ENCODE measurements at places on chromosomes 5 and 9.

- no peak for DNase-seq
These were observed 194.3 kb upstream of the VLDLR start for GRCh38 chr9:2427120-2427891.

GRCh38 chr9:79189511-79189924 lies 382.2 kb upstream of the TLE4 start:
- DNase-seq, result no peak

DNA sequence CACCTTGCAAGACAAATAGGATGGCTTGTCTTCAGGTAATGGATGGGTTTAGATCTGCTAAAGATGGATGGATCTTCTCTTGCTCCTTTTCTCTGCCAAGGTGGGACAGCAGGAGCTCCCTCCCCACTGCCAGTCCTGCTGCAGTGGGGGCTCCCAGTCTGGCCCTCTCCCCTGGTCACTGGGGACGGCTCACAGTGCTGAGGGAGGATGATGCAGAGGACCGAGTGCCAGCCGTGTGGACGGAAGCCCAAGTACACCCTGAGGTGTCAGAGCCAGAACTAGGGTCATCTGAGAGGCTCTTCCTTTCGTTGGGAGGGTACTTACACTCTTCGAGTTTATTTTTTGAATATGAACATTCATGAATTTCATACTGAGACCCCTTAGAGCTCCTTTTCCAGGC lies 5.7 kb downstream of the CCDC69 start:
- no peak for DNase-seq

GRCh38 chr9:133041958-133042357 lies 11.2 kb downstream of the GTF3C5 start:
- no peak for DNase-seq

DNA sequence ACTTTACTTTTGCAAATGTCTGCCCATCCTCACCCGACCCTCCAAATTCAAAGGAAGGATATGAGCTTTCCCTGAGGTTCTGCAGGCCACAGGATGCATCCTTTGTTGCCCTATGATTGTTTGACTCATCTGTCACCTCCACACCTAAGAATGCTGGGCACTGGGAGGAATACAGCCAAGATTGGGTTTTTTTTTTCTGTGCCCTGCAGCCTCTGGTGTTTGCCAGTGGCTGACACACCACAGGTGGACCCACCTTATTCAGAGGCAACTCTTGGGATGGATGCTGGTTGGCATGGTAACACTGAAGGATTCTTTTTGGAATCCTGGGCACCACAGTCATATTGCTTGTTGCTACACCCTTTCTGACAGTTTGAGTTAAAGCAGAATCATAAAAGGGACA lies 29.7 kb downstream of the C9orf152 start:
- DNase-seq, result no peak

DNA sequence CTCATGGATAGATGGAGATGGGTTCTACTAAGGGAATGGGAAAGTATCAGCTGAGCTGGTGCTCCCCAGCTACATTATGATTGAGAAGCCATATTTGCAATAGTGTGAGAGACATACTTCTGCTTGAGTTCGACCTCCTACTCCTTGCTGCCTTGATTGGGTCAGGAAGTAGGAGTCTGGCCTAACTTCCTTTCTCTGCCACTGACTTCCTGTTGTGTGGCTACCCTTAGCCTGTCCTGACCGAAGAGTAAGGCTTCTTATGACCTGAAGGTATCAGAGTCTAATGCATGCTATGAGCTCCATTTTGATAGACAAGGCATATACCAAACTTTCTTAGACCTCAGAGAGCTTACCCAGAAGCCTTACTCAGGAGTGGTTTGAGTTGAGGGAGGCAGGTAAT lies 53.9 kb downstream of the OSTF1 start:
- DNase-seq, result no peak

- no peak for DNase-seq
These were observed 12.0 kb downstream of the MACROH2A1 start for GRCh38 chr5:135386886-135387628.

DNA sequence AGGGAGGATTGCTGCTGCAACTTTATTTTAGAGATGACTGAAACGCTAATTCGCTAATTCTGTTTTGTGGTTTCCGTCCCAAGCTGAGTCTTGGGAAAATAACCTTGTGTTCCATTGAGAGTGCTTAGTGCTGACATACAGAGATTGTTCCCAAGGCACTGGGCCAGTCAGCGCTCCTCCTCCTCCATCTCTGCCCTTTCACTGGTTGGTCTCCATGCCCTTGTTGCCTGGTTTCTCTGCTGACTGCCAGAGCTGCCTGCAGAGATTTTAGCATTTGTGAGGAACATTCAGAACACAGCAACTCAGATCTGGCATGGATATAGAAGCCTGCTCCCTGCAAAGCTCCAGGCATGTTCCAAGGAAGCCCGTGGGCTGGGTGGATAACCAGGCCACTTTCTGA lies 126.0 kb upstream of the IRX2 start:
- DNase-seq, result no peak

GRCh38 chr5:105587963-105588662 lies 2025.5 kb upstream of the NUDT12 start:
- no peak for DNase-seq

GRCh38 chr9:22143799-22144625 lies 134.9 kb upstream of the CDKN2B start:
- DNase-seq, result no peak

GRCh38 chr9:34271265-34272006 lies 57.6 kb downstream of the KIF24 start:
- no peak for DNase-seq

- no peak for DNase-seq
These were observed 45.2 kb upstream of the FAM240B start for GRCh38 chr9:38765101-38765500.

- DNase-seq, result no peak
These were observed 249.7 kb upstream of the MAP3K1 start for GRCh38 chr5:56565644-56566043.
